ENCODE measurements at places on chromosomes 6 and 20.

GRCh38 chr20:3663858-3664257 is 659 bp upstream of the GFRA4 start:
- no peak for DNase-seq

- DNase-seq, result no peak
Observed at GRCh38 chr6:101088594-101088993, 207.5 kb upstream of the ASCC3 start.

GRCh38 chr20:3734111-3734843 is 1.8 kb downstream of the HSPA12B start:
- no peak for DNase-seq

DNA sequence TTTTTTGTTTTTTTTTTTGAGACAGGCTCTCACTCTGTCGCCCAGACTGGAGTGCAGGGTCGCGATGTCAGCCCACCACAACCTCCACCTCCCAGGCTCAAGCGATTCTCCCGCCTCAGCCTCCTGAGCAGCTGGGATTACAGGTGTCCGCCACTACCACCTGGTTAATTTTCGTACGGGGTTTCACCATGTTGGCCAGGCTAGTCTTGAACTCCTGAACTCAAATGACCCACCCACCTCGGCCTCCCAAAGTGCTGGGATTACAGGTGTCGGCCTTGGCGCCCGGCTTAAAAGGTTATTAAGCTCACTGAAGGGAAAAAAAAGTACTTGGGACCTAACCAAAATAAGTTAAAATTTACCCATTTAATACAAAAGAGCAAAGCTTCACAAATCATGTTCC is 1.9 kb downstream of the TCFL5 start:
- DNase-seq, result no peak

DNA sequence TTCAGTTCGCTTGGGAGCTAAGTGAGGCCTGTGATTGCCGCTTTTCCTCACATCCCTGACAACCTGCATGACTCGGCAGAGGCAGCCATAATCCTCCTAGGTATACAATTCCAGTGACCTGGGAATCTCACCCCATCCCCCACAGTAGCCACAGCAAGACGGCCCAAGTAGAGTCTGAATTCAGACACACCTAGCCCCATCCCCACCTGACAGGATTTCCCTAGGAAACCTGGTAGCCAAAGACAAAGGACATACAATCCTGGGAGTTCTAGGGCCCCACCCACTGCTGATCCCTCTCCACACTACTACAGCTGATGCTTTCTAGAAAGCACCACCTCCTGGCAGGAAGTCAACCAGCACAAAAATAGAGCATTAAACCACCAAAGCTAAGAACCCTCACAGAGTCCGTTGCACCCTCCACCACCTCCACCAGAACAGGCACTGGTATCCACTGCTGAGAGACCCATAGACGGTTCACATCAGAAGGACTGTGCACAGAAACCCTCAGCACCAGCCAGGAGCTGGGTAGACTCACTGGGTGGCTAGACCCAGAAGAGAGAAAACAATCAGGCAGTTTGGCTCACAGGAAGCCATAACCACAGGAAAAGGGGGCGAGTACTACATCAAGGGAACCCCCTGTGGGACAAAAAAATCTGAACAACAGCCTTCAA is 17.9 kb upstream of the RUNX2 start:
- DNase-seq, result no peak

- DNase-seq, result no peak
Observed at GRCh38 chr6:1082285-1082935, 229.5 kb upstream of the FOXQ1 start.

GRCh38 chr6:99912657-99913056 is 81.4 kb downstream of the MCHR2 start:
- no peak for DNase-seq

- DNase-seq, result no peak
Observed at GRCh38 chr20:33016581-33017109, 9.1 kb downstream of the BPIFB2 start.

DNA sequence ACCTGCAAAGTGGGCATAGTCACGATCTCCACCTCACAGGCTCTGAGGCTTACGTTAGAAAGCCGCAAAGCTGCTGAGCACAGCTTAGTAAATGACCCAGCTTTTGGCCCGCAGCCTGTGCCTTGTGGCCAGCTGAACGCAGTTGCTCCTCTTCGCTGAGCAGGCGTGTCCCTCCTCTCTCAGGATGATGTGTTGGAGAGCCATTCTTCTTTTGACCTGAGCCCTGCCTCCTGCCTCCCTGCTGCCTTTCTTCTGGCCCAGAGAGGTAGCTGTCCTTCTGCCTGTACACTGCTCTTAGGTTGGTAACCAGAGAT is 47.6 kb upstream of the MYL9 start:
- no peak for DNase-seq

GRCh38 chr20:44582311-44583025 is at the start of gene PKIG:
TSS of gene PKIG (plus strand) at chr20:44582579. CDS start at chr20:44614557, 31,978 bp downstream.
- DNase-seq, result no peak

DNA sequence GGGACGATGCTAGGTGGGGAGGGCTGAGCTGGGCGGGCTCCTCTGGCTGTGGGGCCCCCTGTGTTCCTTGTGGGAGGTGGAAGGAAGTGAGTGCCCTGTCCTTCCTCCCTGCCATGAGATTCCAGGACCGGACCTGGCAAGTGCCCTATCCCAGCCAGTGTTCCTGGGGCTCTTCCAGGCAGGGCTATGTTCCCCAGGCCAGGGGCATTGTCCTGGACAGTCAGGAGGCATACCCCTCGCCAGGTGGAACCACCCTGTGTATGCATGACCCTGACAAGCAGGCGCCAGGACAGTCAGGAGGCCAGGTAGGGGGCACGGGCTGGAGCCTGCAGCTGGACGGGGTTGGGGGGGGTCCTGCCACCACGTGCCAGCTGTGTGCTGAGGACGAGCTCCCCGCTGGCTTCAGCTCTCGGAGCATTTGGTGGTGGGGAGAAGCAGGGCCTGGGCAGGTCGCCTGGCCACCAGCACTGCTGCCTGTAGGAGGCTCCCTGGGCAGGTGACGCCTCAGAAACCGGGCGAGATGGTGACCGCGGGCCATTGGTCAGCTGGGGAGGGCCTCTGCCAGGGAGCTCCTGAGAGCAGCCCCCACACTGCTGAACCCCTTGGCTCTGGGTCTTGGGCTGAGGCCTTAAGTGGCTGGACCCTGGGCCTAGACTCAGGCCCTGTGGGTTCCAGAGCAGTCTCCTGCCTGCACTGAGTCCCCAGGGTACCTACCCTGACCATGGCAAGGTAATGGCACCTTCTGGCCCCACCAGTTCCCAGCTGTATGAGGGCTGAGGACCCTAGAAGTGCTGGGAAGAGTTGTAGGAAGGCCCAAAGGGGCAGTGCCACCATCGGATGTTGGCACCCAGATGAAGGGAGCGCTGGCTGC is 694 bp downstream of the SLC17A9 start:
- no peak for DNase-seq

Data from neural crest cell (in vitro differentiated cells).